ENCODE measurements at places on chromosomes 3 and 15. TPM values are rescaled to one million over a fixed set of nuclear protein-coding genes. Genes with fewer than 3 reads are reported as not detected.

Gene BTLA
- total RNA-seq, result 1.1 TPM

Gene SLC35G2
- 10.2 TPM for total RNA-seq

Gene PTPRG
- 172 TPM for total RNA-seq

Gene LRRC31
- total RNA-seq, result not detected

Gene BCL2A1
- 20.4 TPM for total RNA-seq

Gene KIF15
- total RNA-seq, result 1.4 TPM

Gene MYH15
- not detected for total RNA-seq

Gene ARGFX
- total RNA-seq, result not detected

Gene MME
- 109 TPM for total RNA-seq

Gene PP2D1
- not detected for total RNA-seq

Gene REC114
- total RNA-seq, result not detected

Gene IMPG2
- total RNA-seq, result 0.24 TPM

Gene CLEC3B
- 109 TPM for total RNA-seq

Gene HGD
- not detected for total RNA-seq

Gene LDHAL6B
- not detected for total RNA-seq

Gene GASK1A
- 15.1 TPM for total RNA-seq

Gene FSIP1
- 0.48 TPM for total RNA-seq

Gene RASGRP1
- total RNA-seq, result 1.8 TPM

Gene GP9
- not detected for total RNA-seq

Gene HDC
- 2.4 TPM for total RNA-seq

Gene CLDN18
- total RNA-seq, result not detected

Gene MEIS2
- 40.2 TPM for total RNA-seq

Gene A4GNT
- not detected for total RNA-seq

Gene CFAP91
- 4.7 TPM for total RNA-seq

Gene ESYT3
- total RNA-seq, result 0.75 TPM
